ENCODE measurements at places on chromosomes 5 and 9.

GRCh38 chr5:1510151-1510561 lies 13.6 kb downstream of the LPCAT1 start:
- no peak for DNase-seq

DNA sequence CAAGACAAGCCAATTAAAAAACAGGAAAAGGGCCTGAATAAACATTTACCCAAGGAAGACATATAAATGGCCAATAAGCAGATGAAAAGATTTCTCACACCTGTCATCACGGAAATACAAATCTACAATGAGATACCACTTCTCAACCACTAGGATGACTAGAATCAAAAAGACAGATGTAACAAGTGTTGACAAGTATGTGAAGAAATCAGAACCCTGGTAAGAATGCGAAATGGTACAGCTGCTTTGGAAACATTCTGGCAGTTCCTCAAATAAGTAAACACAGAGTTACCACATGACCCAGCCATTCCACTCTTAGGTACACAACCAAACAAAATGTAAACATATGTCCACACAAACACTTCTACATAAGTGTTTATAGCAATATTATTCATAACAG lies 32.5 kb downstream of the LEAP2 start:
- no peak for DNase-seq

DNA sequence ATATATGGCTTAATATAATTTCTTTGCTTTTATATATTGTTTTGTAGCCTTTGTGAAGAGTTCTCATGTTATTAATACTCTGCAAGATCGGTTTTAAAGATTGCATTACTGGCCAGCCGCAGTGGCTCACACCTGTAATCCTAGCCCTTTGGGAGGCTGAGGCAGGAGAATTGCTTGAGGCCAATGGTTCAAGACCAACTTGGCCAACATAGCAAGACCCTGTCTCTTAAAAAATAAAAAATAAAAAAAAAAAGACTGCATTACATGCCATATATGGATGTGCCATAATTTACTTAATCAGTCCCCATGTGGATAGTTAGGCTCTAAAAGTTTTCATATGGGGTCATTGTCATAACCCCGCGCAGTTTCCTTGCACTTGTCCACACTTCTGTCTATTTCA lies 31.0 kb upstream of the TNFAIP8 start:
- no peak for DNase-seq

GRCh38 chr5:2288466-2288865 lies 405.7 kb upstream of the IRX4 start:
- no peak for DNase-seq

DNA sequence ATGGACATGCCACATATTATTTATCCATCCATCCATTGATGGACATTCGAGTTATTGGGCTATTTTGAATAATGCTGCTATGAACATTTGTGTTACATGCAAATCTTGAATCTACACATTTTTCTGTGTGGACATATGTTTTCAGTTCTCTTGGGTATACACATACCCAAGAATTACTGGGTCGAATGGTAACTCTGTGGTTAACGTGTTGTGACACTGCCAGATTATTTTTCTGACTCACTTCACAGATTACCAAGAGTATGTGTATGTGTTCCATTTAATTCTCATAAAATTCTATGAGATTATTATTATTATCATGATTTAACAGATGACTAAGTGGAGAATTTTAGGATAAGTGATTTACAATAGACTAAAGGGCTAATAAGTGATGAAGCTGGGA lies 26.7 kb downstream of the CYFIP2 start:
- no peak for DNase-seq

GRCh38 chr5:56085193-56085592 lies 90.4 kb upstream of the IL6ST start:
- no peak for DNase-seq

- no peak for DNase-seq
Measured at GRCh38 chr5:14218897-14219573, 75.9 kb downstream of the TRIO start.

- no peak for DNase-seq
Measured at GRCh38 chr9:135891027-135891631, 16.2 kb downstream of the CAMSAP1 start.

DNA sequence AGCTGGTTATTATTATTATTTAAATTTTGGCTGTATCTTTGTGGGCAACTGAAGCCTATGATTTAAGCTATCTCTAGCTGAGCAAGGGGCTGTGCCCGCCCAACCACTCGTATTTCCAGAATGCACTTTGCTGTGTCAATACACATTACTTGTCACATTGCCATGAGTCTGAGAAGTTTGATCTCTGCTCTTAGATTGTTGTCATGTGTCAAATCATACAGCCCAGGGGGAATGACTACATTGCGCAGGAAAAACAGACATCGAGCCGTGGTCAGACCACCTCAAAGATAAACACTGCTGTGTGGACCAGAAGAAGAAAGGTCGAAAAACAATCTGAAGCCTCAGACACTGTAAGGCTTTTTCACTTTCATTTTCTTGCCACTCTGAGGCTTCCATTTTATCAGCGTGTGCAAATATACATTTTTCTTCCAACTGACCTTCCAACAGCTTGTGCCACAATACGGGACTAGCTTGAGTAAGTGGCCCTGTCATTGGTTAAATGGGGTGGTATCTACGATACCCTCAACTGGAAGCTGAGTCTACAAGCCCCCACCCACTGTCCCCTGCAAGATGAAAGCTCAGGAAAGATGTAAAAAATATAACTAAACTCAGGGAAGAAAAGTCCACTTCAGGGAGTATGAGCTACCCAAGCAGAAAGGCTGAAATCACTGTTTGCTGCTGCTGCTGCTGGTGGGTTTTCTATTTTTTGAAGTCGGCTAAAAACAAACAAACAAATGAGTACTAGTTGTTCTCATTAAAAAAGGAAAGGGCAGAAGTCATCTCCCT lies 603.0 kb downstream of the BNC2 start:
- DNase-seq: no peak

DNA sequence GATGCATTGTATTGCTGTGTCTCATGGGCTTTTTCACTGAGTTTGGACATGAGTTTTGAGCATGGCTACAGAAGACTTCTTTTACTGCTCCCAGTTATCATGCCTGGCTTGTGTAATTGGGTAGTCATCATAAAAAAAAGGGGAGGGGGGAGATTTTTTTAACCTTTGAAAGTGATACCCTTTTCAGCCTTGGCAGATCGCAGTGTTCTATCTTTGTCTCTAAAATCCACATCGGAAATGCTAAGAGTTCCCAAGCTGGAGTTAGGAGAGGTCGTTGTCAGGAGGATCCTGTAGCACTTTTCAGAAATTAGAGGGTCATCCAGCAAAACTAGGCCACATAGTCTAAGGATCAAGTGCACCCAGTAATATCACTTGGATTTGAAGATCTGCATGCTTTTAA lies 188.4 kb downstream of the WDR70 start:
- DNase-seq: no peak

- DNase-seq: no peak
Measured at GRCh38 chr5:115360046-115360685, 63.7 kb upstream of the CCDC112 start.

DNA sequence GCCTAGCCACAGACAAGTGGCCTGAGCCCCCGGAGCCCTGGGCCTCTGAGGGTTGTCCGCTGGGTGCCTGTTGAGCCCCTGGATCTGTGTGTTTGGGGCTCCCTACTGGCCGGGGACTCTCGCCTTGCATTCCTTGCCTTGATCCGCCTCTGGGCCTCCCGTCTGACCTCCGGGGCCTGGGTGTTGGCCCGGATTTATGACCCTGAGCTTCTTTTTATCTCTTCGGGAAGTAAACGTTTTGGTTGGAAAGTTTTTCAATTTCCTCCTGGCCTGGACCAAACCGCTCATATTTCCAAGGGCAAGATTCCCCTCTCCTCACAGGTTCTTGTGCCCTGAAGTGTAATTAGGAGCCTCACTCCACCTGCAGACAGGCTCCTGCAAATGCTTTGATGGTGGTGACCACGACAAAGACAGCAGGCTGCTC lies 69.3 kb upstream of the EGFLAM start:
- no peak for DNase-seq

DNA sequence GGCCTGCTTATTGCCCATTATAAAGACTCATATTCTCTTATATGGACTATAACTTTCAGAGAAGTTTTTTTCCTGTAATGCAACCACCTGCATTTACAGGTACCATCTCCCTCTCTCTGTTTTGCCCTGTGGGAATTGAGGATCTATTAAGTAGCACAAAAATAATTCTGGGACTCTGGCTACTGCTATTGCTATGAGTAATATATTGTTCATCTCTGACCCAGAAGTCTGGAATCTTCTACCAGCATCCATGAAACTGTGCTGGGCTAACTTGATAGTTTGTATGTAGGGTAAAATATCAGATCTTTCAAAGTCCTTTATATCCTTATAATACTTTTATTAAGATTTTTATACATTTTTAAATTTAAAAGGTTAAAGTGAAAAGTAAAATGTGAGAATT lies 607.2 kb downstream of the EFNA5 start:
- no peak for DNase-seq

GRCh38 chr5:117405197-117405596 lies 830.6 kb upstream of the SEMA6A start:
- DNase-seq: no peak

DNA sequence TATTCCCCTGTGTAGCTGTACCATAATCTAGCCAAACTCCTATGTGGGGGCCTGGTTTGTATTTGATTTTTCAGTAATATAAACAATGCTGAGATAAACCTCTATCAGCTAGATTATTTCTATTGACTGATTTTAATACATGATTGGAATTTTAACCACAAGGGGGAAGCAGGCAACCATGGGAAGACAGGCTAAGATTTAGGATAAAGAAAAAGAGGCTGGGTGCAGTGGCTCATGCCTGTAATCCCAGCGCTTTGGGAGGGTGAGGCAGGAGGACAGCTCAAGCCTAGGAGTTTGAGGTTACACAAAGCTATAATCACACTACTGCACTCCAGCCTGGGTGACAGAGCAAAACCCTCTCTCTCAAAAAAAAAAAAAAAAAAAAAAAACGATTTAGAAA lies 18.1 kb upstream of the GPX3 start:
- no peak for DNase-seq

- DNase-seq: no peak
Measured at GRCh38 chr5:54570916-54571315, 53.4 kb downstream of the SNX18 start.

- no peak for DNase-seq
Measured at GRCh38 chr9:122807271-122807900, 7.5 kb downstream of the OR1K1 start.

- DNase-seq: no peak
Measured at GRCh38 chr9:90909225-90909624, 107.6 kb downstream of the SYK start.

DNA sequence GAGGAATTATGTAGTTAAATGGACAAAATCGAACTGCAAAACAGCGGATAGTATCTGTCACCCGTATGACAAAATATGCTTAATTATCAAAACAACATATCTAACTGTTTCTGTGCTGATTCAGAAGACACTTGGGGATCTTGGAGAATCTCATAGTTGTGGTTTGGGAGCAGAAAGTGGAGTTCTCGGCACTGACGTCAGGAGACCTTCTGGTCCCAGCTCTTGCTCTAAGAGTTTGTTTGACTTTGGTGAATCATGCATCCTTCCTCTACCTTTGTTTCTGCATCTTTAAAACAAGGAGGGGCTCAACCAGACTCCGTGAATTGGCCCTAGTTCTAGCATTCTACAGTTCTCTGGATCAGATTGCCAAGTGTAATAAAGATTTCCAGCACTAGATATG lies 37.0 kb upstream of the TAF1L start:
- DNase-seq: no peak

DNA sequence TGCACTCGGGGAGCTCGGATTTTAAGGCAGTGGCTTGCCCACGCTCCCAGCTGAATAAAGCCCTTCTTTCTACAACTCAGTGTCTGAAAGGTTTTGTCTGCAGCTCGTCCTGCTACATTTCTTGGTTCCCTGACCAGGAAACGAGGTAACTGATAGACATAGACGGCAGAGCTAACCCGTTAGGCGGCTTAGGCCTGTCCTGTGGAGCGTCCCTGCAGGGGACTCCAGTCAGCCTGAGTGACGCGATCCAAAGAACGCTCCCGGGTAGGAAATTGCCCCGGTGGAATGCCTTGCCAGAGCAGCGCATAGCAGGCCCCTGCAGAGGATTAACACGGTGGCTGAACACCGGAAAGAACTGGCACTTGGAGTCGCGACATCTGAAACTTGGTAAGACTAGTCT lies 1.8 kb upstream of the SELENOP start:
- DNase-seq: no peak

- DNase-seq: no peak
Measured at GRCh38 chr9:88917375-88917774, 73.9 kb upstream of the S1PR3 start.

- no peak for DNase-seq
Measured at GRCh38 chr5:3199962-3200755, 395.5 kb upstream of the IRX1 start.

- no peak for DNase-seq
Measured at GRCh38 chr9:90881648-90882047, 80.0 kb downstream of the SYK start.

- DNase-seq: no peak
Measured at GRCh38 chr5:171094356-171094755, 214.7 kb upstream of the TLX3 start.

GRCh38 chr5:44257653-44258365 lies 131.4 kb downstream of the FGF10 start:
- no peak for DNase-seq

DNA sequence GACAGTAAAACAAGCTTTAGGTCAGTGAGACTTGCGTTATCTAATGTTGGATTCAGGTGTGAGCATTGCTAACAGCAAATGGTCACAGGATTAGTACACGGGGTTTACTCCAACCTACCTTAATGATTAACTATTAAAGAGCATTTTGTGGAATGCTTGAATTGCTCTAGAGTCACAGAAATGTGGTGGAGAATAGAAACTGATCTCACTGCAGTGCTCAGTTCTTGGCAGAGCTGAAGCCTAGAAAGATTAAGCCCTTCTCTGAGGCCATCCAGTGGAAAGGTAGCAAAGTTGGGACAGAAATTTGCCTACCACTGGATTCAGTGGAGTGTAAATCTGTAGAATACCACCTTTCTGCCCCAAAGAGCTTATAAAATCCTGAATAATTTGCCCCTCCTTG lies 60.9 kb downstream of the ICE1 start:
- no peak for DNase-seq

DNA sequence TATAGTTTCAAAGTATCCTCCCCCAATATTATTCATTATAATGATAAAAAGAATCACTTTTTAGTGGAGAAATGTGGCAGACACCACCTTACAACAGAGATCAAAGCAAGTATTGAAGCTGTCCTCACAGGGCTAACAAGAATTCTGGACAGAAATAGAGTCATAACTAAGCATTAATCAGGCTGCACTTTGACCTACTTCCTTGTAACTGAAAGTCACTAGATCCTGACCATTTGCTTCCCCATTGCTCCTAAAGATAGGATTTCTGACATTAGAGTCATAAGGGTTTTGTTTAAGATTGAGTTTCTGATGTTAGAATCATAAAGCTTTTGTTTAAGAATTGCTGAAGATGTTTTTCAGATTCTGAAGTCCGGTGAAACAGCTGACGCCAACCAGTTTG lies 159.7 kb downstream of the ATP10B start:
- DNase-seq: no peak

- no peak for DNase-seq
Measured at GRCh38 chr5:59025734-59026133, 442.9 kb downstream of the RAB3C start.

- DNase-seq: no peak
Measured at GRCh38 chr5:51208296-51208695, 175.0 kb upstream of the ISL1 start.

GRCh38 chr9:133715866-133716563 lies 22.1 kb downstream of the SARDH start:
- DNase-seq: peak; percentile 33

Data from CD4-positive, alpha-beta T cell (primary cell).